ENCODE measurements at places on chromosomes 5 and 9.
A peak's percentile ranks its signal among the peaks of the same experiment; 100 is the strongest.

DNA sequence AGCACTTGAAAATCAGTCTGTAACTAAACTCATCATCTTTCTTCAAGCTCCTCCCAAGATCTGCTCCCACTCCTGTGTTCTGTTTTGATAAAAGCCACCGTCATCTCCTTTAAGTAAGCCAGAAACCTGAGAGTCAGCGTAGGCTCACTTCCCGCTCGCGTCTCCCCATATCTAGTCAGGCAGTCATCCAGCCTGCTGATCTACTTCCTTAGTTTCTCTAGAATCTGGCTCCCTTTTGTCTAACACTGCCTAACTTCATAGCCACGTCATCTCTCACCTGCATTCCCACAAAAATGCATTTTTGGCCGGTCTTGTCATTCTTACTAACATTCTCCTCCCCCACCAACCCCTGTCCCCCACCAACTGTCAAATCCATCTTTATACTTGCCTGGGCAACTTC, 3.0 kb upstream of the TJP2 start:
- DNase-seq = peak; percentile 56

DNA sequence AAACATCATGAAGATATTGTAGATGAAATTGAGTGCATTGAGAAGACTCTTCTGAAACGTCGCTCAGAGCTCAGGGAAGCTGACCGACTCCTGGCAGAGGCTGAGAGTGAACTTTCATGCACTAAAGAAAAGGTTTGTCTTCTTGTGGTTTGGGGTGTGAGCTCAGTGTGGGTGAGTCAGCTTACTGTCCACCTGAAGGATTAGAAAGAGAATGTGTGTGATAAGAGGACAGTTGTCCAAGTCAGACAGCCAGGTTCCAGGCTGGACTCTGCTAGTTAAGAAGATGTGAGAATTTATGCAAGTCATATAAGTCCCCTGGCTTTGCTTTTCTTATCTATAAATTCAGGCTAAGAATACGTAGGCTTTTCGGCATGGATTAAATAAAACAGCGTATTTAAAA, 46.9 kb downstream of the RAB14 start:
- DNase-seq = no peak

DNA sequence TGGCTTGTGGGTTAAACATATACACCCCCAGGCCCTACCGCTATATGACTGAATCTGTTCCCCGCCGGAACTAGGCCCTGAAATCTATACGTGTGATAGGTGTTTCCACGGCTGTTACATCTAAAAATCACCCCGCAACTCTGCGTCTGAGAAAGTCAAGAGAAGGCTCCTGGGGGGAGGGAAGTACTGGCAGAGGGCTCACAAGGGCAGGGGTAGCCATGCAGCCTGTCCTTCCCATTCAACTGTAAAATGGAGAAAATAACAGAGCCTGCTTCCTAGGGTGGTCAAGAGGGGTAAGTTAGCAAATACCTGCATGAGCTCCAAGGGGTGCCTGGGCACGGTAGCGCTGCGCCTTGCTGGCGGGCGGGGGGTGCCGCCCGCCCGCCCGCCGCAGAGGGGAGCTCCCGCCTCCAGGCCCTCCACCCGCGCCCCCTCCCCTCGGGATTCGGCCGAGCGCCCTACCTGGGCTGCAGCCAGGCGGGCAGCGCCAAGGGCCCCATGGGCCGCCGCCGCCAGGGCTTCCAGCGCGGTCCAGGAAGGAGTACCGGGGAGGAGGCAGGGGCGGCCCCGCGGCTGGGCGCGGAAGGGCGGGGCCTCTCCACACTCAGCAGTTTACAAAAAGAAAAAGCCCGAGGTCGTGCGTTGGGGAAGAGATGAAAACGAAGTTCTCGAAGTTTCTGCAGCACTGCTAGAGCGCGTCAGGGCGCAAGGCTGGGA, at the start of gene HACD4:
Gene HACD4, minus strand, starts transcription at position 550 of the 717 bp plus-strand sequence. Its CDS starts 50 bp downstream, at position 500.
- peak; percentile 46 for DNase-seq

DNA sequence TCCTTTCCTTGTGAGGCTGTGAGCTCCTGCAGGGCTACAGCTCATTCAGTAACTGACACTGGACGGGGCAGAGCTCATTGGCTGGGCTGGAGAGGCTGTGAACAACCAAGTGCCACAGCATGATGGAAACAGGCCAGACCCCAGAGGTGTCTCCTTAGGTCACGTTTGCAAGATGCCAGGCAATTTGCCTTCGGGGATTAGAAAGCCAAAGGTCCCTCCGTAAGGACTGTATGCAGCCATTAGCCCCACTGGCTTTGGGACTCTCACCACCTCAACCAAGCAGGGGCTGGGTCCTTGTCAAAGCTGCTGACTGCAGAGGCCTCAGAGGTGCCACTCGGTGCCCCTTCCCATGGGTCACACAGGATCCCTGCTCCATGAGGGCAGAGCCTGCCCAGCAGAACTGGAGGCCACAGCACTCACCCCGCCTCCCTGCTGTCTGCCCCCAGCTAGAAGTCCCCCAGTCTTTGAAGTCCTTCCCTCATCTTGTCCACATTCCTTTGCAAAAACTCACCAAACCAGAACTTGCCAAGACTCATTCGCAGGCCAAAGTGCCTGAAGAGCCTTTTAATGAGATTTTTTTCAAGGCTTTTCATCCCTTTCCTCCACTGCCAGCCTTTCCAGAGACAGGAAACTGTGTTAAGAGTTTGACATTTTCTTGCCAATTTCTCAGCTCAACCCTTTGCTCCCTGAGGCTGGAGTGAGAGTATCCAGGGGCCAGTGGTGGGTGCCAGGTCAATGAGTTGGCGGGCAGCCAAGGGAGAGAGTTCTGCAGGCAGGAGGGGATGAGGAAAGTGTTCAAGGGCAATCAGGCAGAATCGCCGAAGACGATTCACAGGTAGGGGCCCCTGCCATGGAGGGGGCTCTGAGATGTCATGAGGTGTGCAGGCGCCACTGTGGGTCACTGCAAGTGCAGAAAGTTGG, 39.7 kb upstream of the SLC25A51 start:
- DNase-seq = no peak

GRCh38 chr9:86389628-86390027, 35.4 kb upstream of the TUT7 start:
- DNase-seq = no peak

- no peak for DNase-seq
These were observed 70.8 kb upstream of the STARD4 start for GRCh38 chr5:111582993-111583601.

GRCh38 chr5:54678737-54679136, 161.2 kb downstream of the SNX18 start:
- DNase-seq = no peak

GRCh38 chr9:137227054-137227852, at the start of gene RNF224:
TSS of gene RNF224 (plus strand) at chr9:137227502. CDS start at chr9:137228336, 834 bp downstream.
- peak; percentile 37 for DNase-seq
